ENCODE measurements at places on chromosomes 11 and 22.

DNA sequence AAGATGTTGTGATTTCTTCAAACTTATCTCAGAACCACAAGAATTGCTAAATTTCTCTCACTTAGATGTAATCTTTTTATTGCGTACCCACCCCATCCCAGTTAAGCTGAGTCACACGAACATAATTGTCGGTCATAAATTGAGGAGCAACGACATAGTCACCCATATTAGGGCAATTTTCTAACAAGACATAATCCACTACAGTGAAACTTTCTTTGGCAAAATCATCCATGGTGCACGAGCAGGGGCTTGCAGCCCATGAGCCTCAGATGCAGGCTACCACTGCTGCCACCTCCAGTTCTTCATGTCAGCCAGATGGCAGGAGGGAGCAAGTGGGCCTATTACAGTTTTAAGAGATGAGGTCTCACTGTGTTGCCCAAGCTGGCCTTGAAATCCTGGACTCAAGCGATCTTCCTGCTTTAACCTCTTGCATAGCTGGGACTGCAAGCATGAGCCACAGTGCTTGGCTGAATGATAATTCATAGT lies 70.3 kb upstream of the GRK2 start:
- peak; percentile 45 for DNase-seq

DNA sequence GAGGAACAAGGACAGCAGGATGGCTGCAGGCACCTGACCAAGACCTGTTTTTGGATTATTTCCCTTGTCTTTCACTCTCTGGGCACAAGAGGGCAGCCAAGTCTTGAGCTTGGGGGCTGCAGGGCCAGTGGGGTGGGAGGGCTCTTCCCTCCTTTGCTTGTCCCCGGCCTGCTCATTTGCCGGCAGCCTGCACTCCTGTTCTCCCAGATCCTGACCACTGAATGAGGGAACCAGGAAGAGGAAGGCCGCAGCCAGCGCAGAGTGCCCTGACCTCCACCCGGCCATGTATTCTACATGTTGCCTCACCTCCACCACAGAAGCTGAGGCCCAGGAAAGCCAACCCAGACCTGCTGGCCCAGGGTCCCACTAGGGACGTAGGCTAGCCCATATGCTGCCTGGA lies 15.5 kb upstream of the NNMT start:
- DNase-seq = no peak

- no peak for DNase-seq
Observed at GRCh38 chr11:9568854-9569587, 4.4 kb upstream of the WEE1 start.

DNA sequence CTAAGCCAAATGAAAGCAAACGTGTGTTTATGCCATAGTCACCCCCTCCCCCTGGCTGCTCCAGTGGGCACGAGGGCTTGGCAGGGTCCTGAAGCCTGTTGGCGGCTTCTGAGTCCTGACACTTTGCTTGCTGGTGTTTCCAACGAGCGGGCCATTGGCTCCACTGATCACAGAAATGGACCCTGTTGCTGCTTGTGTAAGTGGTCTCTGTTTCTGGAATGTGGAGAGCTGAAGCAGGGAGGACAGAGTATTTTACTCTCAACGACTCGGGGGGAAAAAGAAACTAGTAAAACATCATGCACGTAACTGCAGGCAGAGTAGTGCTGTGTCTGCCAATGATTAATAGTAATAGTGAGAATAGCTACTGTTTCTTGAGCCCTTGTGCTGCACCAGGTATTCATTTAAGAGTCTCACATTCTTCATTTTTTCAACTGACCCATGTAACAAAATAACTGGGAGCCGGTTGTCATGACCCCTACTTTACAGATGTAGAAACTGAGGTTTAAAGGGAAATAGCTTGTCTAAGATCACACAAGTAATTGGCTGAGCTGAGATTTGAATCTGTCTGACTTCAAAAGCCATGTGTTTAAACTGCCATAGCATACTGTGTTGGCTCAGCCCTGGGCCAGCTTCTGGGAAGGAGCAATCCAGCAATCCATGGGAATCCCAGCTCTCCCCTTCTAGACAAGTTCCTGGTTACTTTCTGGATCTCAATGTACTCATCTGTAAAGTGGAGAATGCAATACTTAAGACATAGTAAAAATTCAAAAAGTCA lies 526.7 kb downstream of the INSC start:
- no peak for DNase-seq

- DNase-seq = no peak
Observed at GRCh38 chr11:134599299-134599771, 187.3 kb upstream of the B3GAT1 start.

Measured in SIG-M5 (cell line).